ENCODE measurements at places on chromosomes 7 and 10.

DNA sequence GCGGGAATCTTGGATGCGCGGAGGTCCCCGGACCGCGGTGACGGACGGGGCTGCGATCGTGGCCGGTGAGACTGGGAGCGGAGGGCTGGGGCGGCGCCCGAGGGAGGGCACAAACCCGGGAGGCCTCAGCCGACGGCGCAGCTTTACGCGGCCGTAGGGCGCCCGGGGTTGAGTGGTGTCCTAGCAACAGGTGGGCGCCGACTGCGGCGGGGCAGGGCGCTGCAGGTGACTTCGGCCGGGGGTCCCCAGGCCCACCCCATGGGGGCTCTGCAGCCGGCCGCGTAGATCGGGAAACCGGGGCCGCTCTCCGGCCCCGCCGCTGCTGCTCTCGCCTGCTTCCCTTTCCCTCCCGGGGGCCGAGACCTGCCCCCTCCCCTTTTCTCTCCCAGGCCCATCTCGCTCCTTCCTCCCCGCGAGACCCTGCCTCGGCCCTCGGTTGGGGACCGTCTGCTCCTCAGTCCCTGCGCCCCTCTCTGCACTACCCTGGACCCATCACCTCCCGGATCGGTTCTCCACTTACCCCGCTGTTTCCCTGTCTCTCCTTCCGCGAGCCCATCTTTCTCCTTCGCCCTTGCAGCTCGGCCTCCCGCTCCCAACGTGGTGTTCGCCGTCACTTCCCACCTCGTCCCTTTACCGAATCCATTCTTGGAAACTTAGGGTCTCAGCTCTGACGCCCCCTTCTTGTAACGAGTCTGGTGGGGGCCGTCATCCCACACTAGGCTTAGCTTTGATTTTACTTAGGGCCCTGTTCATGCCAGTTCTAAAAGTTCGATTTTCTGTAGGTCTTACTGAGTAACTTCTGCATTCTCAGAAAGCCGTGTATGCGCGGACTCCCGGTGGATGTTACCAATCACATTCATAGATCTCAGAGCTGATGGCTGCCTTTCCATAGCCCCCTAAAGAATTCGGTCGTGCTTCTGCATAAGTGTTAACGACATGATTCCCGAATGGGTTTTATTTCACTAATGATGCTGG lies 18.5 kb upstream of the ACBD5 start:
- DNase-seq, result no peak

GRCh38 chr7:95056107-95056739 lies 148.8 kb downstream of the PPP1R9A start:
- DNase-seq, result no peak

DNA sequence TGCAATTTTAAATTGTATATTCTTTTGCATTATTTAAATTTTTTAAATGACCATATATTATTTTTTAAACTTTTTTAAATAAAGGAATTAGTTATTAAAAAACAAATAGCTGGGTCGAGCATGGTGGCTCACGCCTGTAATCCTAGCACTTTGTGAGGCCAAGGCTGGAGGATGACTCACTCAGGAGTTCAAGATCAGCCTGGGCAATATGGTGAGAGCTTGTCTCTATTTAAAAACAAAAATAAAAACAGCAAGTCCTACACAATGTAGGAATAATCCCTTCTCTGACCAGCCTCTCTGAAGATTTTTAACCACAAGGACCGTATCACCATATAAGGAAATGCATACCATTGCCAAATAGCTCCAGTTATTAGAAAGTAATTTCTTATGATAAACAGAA lies 19.6 kb downstream of the NOC3L start:
- no peak for DNase-seq

- DNase-seq, result no peak
Measured at GRCh38 chr10:130812381-130813148, 499.0 kb downstream of the TCERG1L start.

- DNase-seq, result peak; percentile 30
Measured at GRCh38 chr7:142880876-142881505, 4.6 kb downstream of the TRPV6 start.

DNA sequence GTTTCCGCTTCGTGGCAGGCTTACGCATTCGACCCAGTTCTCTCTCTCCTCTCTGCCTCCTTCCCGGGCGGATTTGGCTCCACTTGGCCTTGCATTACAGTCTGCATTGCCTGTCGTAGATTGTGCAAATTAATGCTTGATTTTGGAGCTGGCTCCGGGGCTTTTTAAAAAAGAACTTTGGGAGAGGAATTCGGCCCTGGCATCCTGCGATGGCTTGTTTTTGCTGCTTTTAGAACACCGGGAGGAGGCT lies 767 bp downstream of the EIF4EBP2 start:
- DNase-seq, result no peak

- DNase-seq, result no peak
Measured at GRCh38 chr10:28177944-28178637, 124.8 kb downstream of the MPP7 start.

- no peak for DNase-seq
Measured at GRCh38 chr10:59674215-59674836, 35.3 kb downstream of the SLC16A9 start.

DNA sequence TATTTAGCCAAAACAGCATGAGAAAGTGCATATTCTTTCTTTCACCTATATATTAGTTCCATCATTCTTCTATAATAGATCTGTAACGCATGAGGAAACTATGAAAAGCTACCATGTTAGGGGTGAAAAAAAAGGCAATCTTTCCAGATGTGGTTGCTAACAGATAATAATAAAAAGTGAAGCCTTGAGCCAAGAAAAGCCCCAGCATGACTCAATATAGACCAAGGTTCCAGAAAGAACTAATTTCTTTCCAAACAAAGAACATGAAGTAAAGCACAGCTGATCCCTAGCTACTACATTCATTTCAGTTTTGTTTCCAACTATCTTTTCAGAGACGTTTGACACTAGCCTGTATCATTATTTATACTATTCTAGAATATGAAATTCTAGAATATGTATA lies 16.4 kb downstream of the ARL4A start:
- DNase-seq, result no peak

- DNase-seq, result no peak
Measured at GRCh38 chr7:138889582-138890498, 91.3 kb downstream of the KIAA1549 start.

DNA sequence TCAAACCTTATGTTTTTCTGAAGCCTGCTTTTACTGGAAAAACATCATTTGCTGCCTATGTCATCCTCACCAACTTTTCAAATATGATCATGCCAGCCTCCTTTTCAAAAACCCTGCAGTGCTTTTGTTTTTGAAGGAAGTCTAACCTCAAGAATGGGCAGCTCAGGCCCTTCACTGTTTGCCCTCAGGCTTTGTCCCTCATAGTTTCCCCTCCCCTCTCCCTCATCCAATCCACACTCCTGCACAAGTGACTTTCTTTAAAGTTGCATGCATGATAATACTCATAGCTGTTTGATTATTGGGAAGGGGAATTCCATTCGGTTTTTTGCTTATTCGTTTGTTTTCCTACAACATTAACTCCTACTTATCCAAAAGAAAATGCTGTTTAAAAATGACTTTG lies 219.4 kb downstream of the SEMA3E start:
- no peak for DNase-seq

DNA sequence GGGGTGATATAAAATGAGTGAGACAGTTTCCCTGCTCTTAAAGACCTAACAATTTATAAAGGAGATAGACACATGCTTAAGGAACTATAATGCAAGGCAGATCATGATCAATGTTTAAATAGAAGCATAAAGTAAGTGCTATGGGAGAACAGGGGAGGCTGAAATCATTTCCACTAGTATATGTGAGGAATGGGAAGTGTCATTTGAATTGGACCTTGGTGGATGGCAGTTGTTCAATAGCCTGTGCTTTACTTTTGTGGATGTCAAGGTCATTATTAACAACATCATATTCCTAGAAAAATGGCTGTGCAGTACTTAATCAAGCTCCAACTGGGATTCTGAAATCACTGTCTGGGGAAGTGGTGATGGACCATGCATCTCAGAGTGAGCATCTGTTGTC lies 14.7 kb downstream of the NPY start:
- DNase-seq, result no peak

DNA sequence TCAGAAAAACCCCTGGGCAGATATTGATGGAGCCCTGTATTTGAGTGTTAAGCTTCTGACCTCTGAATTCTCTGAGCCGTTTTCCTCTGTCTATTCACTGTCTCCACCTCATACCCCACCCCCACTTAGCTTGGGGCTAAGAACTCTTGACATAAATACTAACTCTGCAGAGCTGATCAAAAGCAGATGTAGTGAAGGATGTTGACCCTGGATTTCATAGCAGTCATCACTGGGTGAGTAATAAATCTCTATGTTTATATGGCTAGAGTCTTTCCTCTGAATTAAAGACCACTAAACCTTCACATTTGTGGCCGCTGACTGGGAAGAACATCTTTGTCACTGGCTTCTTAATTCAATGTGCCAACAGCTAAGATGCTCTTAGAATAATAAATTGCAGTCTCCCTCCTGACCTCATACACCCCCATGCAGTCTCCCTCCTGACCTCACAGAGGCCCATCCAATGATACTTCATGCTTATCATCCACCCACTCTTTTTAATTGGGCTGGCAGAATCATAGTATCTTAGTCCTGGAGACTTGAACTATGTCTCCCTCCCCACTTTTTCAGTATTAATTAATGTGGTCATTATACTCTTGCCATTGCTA lies 78.0 kb upstream of the MACROH2A2 start:
- DNase-seq, result no peak

GRCh38 chr7:95772771-95773581 lies 622 bp downstream of the DYNC1I1 start:
- DNase-seq, result no peak

GRCh38 chr7:141072548-141073172 lies 1.2 kb upstream of the TMEM178B start:
- DNase-seq, result no peak

DNA sequence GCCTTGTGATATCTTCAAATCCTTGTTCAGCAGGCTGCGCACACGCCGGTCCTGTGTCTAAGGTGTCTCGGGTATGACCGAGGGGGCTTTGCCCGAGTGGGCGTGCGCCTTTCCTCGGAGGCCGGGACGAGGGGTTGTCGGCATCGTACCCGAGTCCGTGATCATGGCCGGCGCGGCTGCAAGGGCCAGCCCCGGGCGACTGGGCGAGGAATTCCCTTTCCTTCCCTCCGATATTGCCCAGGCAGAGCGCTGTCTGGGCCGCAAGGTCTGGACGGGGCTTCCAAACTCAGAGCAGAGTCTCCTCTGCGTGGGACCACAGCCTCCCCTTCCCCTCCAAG lies 59.7 kb downstream of the ZNF467 start:
- DNase-seq, result no peak

DNA sequence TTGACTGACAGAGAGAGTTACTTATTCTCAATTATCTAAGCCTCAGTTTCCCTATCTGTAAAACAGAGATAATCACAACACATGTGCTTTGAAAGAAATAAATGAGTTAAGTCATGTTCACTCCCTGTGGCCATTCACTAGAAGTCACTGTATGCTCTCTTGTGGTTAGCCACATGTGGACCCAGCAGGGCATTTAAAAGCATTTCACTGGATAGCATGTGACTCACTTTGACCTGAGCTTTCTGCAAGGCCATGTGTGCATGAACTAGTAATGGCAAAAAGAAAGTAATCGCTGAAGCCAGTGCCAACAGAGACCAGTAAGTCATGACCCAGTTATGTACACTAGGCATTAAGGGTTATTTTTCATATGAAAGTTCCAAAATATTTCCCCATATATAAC lies 557.0 kb upstream of the IGFBP3 start:
- no peak for DNase-seq

- no peak for DNase-seq
Measured at GRCh38 chr10:73788864-73789658, 3.7 kb downstream of the ZSWIM8 start.

DNA sequence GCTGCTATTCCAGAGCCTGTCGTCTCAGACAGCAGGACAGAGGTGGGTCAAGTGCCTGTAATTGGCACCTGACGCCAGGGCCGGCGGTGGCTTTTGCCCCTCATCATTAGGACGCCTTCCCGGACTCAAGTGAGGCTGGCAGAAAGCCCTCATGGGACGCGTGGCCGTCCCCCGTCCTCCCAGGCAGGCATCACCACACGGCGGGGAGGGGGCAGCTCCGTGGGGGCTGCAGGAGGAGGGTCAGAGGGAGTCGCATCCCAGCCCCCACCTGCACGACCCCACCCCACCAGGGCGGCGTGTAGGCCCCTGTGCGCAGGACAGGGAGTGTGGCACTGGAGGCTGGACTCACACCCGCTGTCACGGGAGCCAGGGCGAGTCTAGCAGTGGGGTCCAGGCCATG lies 16.3 kb downstream of the CFAP46 start:
- DNase-seq, result no peak

DNA sequence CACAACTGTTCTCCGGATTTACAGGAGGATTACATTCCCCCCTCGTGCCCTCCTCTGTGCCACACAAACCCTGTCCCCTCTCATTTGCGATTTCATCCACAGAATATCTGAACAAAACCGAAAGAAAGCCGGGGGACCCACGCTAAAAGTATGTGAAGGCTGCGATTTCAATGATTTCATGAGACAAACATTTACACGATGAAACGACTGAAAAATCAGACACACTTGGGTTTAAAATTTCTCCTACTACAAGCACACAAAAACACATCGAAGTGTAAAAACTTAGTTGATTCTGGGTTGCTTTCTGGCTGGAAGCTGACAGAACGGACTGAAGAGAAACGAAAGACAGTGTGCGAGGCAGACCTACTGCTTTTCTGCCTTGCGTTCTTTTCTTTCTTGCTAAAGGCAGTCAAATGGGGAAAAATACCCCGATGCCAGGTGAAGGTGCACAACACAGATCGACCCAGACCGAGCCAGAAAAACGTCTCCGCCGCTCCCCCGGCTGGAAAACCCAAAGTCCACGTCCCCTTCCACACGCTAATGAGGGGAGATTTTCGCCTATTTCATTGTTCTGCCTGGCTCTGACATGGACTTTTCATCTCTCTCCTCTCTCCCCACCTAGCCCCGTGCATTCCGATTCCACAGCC lies 1.2 kb downstream of the HIPK2 start:
- DNase-seq, result no peak

GRCh38 chr7:33130184-33130583 lies 820 bp downstream of the BBS9 start:
- no peak for DNase-seq

GRCh38 chr10:49592726-49593563 lies 17.2 kb upstream of the SLC18A3 start:
- DNase-seq, result peak; percentile 29

Data from activated CD4-positive, alpha-beta T cell treated with anti-CD3 and anti-CD28 coated beads for 24 hours (primary cell).